ENCODE measurements at places on chromosomes 1 and 21.

- DNase-seq: no peak
Measured at GRCh38 chr1:101846820-101847219, 149.9 kb downstream of the OLFM3 start.

- no peak for DNase-seq
Measured at GRCh38 chr21:42724226-42724920, 71.0 kb downstream of the PDE9A start.

DNA sequence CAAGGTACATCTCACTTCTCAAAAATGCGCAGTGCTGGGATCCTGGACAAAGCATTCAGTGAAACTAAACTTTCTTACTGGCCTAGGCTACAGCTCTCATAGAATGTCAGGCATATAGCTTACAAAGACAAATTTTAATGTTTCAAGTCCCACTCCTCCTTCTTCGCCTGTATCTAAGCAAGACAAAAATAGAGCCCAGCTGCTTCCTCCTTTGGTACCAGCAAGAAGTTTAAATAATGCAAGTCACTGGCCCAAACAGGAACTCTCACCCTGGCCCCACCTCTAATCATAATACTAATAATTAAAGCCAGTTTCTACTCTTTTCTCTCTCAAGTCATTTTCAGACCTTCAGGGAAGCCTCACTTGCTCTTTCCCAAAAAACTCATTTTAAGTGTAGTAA lies 1267.9 kb downstream of the MRPL39 start:
- DNase-seq: no peak

GRCh38 chr21:34722684-34723300 lies 54.0 kb downstream of the CLIC6 start:
- DNase-seq: peak; percentile 9

DNA sequence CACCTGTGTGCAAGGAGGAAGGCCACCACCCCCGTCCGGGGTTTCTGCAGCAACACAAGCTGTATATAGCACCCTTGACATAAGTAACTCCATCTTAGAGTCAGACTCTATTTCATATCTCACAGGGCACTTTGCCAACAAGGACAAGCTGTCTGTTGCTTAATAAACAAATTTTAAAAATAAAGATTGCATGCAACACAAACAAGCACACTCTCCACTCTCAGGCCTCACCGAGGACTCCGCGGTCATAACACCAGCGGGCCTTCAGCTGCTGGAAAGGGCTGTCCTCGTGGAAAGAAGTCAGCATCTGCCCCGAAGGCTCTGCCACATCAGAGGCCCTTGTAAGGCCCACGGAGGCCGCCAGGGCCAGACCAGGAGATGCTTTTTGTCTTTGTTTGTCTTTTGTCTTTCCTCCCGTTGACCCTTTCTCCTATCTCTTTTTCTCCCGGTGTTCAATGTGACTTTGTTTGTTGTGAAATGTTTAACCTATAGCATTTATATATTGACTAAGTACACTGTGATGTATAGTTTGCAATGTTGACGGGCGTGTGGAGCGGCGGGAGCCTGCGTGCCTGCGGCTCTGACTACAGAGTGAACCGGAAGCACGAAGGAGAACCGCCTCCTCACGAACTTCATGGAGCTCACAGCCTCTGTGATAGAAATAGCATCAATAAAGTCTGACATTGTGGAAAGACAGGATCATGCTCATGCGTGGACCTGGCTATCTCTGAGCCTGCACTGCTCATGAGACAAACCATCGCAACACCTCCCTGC lies 24.1 kb downstream of the MEGF6 start:
- DNase-seq: no peak

GRCh38 chr1:35316264-35316663 lies 47.8 kb downstream of the ZMYM4 start:
- DNase-seq: no peak

GRCh38 chr1:81430236-81430938 lies 370.3 kb upstream of the ADGRL2 start:
- no peak for DNase-seq

DNA sequence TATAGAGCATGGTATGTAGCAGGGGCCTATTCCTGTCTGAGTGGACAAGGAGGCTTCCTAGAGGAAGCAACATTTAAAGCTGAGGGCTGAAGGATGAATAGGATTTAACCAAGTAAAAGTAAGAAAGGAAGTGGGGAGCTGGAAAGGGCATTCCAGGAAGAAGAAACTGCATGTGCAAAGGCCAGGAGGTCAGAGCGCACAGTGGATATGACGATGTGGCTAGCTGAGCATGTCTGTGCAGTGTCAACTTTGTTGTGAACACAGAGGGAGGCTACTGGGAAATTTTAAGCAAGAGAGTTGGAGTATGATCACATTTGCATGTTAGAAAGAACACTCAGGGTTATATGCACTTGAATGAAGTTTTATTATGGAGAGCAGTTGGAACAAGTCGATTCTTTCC lies 28.6 kb upstream of the JUN start:
- DNase-seq: no peak

- no peak for DNase-seq
Measured at GRCh38 chr1:67659229-67659628, 25.8 kb upstream of the GADD45A start.

GRCh38 chr21:24375201-24375600 lies 1232.1 kb downstream of the MRPL39 start:
- DNase-seq: no peak

DNA sequence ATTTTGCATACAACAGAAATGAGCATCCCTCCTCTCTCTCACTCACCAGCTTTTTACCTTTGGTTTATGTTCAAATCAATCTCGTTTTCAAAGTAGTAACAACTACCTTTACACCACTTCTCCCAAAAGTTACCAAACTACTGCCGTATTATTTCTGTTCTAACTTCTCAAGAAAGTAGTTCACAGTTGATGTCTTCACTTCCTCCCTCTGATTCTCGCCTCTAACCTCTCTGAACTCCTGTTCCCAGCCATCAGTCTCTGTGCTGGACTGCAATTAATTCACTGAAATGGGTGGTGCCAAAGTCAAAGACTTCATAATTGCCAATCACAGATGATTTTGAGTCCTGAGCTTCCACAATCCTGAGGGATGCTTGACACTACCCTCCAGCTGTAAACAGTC lies 54.0 kb downstream of the ZNF281 start:
- no peak for DNase-seq

DNA sequence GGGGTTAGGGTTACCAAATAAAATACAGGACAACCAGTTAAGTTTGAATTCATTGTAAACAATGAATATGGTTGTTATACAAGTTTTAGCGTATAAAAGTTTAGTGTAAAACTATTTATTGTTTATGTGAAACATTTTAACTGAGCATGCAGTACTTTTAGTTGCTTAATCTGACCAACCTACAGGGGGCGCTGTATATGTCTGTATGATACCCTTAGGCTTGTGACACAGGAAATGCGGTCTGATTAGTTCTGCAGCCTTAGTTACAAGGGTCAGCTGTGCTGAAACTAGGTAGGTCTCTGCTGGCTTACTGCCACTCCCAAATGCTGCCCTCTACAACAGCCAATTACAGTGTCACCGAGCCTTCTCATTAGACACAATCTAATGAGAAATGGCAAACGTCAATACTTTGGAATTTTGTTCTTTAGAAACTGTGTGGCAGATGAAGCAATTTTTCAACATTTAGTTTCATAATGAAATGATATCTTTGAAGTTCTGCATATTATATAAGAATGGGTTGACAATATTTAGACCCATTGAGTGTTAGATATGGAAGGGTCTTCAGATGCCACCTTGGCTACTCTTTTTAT lies 56.2 kb downstream of the NTNG1 start:
- no peak for DNase-seq

DNA sequence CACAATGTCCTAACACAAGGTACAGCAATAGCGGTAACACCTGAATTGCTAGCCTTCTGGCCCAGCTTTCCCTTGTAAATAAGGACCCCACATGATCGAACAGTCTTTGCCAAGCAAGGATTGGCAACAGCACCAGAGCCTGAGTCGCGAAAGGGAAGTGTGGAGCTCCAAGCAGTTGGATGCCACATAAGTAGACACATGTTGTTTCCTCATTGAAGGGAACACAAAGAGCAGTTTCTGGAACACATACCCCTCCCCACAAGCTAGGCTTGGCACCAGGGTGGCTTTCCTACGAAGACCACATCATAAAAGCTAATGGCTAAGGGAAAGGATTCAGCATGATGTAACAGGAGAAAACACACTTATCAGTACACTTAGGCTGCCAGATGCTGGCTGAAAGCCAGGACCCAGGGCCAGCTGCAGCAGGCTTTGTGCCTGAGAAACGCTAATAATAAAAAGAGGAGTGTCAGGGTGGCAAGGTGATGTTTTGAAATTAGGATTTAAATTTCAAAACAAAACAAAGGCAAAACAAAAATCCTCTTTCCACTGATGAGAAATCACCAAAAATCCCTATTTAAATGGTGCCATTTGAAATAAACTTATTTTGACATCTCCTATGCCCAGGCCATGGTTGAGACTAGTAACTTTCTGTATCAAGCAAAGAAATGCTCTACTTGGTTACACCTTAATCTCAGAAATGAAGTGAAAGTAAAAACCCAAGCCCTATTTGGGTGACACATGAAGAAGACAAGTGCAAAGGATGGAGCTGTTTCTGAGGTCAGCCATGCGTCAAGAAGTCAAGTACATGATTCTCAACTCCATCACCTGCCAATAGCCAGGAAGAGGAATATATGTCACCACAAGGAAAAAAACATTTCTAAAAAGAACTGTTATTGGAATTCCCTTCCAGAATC lies 11.9 kb upstream of the CPLANE2 start:
- no peak for DNase-seq

- peak; percentile 43 for DNase-seq
Measured at GRCh38 chr1:41432481-41433280, 51.8 kb downstream of the EDN2 start.

Data from stimulated activated CD8-positive, alpha-beta memory T cell treated with anti-CD3 and anti-CD28 coated beads, Interleukin-2, amount 100 ng/mL, for 1 hour (primary cell).